Ascending aorta (tissue), 2 donors: ENCODE measurements at places on chromosomes 3 and 15.

- DNase-seq: no peak
These were observed 160.6 kb upstream of the POU1F1 start for GRCh38 chr3:87436781-87437543.

GRCh38 chr15:91192690-91193377 is 92.8 kb downstream of the SV2B start:
- no peak for DNase-seq

DNA sequence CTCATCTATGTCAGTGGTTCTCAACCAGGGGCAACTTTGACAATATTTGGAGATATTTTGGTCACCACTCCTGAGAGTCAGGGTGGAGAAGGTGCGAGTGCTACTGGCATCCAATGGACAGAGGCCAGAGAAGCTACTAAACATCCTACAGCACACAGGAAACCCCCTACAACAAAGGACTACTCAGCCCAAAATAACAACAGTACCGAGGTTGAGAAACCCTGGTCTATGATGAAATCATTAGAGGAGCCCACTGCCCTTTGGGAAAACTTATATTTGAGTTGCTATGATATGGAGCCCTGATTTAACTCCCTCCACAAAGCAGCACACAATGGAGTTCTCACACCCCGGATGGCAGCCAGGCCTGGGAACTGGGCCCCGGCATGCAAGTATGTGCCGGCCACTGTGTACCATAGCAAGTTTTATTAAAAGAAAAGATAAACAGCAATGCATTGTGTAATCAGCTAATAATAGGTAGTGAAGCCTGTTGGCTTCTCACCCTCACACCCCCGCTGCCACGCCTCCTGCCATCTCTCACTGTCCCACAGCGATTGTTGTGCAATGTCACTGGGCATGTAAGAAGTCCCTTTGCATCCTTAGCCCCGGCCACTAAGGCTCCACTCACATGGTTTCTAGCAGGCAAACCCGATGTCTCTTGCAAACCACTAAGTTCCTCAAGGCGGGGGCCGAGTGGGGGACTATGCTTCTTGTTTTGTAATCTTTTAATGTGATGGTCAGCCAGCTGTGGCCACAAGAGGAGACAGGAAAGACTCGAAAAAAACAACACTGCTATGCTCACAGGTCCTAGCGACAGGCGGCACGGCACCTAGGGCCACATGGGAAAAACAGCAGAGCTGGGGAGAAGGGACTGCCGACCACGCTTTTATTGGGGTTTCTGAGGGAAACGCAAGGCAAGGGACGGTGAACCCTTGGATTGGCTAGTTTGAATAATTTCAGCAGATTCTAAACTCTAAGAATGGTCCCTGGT is 110.0 kb downstream of the AQP9 start:
- DNase-seq: peak; percentile 91

DNA sequence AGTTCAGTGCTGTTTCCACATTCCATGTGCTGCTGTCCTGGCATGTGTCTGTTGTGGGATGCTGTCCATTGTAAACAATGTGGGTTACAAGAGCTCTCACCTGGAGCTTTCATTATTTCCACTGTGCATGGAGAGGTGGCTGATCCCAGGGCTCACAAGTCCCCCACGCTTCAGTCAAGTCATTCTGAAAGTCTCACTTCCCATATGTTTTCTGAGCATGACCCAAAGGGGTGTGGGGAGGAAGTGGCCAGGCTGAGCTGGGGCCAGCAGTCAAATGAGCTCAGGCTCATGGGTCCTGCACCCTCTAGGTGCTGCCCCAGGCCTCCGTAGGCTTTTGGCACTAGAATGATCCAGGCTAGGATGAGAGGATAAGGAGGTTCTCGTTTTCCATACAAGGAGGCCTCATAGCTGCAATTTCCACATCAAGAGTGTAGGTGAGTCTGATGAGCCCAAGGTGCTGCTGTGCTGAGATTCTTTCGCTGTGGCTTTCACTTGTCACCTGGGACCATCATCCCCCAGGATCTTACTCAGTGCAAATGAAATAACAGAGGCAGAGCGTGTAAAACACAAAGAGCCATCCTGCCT is 22.0 kb downstream of the STARD5 start:
- no peak for DNase-seq

GRCh38 chr3:148884261-148884660 is 19.2 kb downstream of the CPA3 start:
- DNase-seq: no peak

DNA sequence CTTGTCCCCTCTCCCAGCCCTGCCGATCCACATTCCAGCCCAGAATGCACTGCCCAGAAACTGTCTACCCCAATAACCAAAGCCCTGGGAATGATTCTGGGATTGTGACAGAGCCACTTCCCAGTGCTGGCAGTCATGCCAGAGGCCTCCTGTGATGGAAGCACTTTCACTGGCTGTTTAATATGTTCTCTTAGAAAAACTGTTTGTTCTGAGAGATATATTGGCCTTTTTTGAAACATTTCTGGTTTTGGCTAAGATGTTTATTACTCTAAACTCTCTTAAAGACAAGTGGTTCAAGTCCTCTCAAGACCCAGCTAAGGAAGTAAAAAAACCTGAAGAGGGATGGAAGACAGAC is 74.0 kb upstream of the HACD2 start:
- DNase-seq: no peak

GRCh38 chr3:122635789-122636188 is 44.9 kb upstream of the PARP14 start:
- no peak for DNase-seq

DNA sequence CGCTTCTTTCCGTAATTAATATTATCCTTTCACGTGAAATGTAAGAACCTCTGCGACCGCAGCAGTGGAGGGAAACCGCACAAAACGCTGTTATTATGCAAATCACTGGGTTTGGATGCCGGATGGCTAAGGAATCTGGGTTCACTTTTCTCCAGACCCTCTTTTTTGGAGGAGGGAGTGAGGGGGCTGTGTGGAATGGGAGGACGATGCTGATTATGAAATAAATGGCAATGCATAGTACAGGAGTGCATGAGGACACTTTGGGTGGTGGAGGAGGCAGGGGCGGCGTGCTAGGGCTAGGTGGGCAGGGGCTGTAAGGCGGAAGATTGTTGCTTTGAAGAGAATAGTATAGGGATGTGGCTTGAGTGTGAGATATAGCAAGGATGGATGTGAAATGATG is 1.8 kb downstream of the CADM2 start:
- no peak for DNase-seq

GRCh38 chr3:190321789-190322603 is at the start of gene CLDN1:
CLDN1 (minus strand) TSS chr3:190322446; CDS start chr3:190322206, 240 bp downstream.
- DNase-seq: no peak

- DNase-seq: no peak
These were observed 201.9 kb upstream of the STRIT1 start for GRCh38 chr3:155495387-155495786.

DNA sequence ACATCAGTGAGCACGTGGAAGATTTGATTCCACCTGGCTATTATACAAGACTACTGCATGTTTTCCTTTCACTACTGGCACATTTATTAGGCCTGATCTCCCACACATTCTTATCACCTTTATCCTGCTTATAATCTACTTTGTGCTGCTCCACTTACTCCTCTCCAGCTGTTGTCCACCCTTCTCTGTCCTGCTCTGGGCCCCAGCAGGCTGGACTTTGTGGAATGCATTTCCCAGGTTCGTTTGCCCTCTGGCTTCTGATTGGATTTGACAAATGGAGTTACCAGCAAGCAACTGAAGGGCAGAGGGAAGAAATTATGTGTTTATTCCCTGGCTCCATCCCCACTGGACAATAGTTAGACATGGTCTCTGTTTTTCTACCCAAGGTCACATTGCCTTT is 75.5 kb downstream of the DCLK3 start:
- no peak for DNase-seq

DNA sequence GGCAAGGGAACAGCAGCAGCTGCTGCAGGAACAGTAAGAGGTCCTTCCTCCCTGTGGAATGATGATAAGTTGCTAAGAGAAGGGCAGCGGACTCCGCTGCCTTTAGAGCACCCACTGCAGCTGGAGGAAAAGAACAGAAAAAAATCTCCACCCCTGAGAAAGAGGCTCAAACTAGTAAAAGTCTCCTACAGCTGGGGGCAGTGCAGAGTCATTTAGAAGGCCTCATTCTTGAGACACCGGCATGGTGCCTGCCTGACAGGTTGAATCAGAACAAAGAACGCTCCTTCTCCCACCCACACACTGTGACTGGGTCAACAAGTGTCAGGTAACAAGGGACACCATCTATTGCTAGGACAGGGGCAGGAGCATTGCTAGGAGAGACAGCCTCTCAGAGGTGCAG is 188.4 kb downstream of the ABHD5 start:
- no peak for DNase-seq

DNA sequence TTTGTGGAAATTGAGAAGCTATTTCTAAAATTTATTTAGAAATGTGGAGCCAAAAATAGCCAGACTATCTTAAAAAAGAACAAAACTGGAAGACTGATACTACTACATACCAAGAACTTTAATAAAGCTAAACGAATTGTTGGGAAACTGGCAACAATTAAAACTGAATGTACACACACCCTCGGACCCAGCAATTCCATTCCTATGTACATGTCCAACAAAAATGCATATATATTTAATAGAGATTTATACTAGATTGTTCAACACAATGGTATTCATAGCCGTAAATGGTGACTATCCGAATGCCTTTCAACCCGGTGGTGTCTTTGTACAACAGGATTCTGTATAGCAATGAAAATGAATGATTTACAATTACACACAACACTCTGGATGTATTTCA is 136.5 kb upstream of the RASGRP1 start:
- DNase-seq: no peak

DNA sequence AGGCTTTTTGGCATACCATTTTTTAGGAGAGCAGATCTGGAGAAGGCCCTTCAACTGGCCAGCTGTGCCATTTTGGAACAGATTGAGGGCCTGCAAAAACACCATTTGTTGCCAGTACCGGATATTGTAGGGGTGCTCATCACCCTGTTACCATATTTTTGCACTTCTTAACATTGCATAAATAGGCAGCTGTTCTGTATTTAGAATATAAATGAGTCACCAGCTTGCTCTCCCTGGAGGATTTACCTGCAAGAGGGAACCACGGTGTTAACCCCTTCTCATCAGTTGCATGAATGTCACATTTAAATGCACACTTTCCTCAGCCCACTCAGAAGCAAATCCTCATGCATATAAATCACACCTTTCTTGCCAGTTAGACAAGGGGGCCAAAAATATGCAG is 435.6 kb downstream of the ROBO2 start:
- DNase-seq: no peak

DNA sequence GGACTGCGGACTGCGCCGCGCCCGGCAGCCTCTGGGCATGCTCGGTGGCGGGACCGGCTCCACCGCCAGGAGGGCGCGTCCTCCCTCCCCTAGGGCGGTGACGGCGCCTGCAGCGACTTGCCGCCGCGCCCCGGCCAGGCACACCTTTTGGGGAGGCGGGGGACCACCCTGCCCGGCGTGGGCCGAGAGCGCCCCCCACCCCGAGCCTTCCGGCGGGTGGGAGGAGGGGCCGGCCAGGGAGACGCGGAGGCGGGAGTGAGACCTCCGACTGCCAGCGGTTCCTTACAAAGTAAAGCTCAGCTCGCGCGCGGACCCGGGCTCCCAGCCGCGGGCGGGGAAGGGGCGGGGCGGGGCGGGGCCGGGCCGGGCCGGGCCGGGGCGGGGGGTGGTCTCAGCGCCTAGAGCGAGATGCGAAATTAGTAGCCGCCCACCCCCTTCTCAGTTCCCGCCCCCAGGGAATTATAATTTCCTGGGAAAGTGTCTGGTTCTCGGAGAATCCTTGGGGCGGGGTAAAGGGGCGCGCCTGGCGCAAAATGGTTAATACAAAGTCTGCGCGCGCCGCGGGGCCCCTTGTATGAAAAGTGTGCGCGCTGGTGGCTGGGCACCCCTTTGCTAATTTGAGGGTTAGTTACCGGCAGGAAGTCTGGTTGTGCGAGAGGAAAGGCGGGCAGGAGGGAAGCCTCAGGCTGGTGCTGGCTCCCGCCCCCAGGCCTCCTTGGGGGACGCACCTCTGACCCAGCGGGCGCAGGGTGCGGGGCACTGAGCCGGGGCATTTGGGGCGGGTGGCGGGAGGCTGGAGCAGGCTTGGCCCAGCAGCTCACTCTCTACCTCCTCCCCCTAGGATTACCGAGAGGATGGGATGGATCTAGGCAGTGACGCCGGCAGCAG is 224.8 kb upstream of the IL12A start:
- peak; percentile 39 for DNase-seq

- DNase-seq: no peak
These were observed 117.0 kb downstream of the MBNL1 start for GRCh38 chr3:152385761-152386160.

DNA sequence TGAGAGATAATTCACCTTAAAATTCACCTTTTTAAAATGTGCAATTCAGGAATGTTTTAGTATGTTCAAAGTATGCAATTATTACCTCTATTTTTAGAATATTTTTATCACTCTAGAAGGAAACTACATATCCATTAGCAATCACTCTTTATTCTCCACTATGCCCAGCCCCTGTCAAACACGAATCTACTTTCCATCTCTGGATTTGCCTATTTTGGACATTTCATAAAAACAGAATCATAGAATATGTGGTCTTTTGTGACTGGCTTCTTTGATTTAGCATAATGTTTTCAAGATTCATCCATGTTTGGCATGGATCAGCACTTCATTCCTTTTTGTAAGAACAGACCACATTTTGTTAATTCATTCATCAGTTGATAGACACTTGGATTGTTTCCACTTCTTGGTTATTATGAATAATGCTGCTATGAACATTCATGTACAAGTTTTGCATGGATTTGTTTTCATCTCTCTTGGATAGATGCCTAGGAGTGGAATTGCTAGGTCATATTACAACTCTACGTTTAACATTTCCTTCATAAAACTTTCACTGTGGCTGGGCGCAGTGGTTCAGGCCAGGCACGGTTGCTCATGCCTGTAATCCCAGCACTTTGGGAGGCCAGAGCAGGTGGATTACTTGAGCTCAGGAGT is 12.7 kb downstream of the HMCES start:
- no peak for DNase-seq

DNA sequence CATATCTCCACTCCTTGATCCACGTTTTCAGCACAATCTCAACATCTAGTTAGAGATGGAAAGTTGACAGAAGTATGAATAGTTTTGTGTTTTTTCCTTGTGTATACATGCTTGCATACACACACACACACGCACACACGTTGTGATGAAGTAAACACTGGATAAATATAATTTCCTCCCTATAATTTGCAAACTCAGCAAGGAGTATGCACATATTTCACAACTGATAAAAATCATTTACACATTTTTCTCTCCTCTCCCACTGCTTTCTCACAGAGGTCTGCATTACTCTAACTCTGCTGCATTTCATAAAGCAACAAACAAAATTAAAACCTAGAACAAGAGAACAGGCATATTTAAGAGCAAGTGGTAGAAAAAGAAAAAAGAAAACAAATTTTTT is 320.9 kb downstream of the ERC2 start:
- no peak for DNase-seq
